ENCODE measurements at places on chromosomes 4 and X. TPM values are rescaled to one million over a fixed set of nuclear protein-coding genes. Genes with fewer than 3 reads are reported as not detected.

CENPVL2 gene
- not detected for total RNA-seq

VCX gene
- not detected for total RNA-seq

MAGEC3 gene
- total RNA-seq = not detected

ZNF185 gene
- 7.1 TPM for total RNA-seq

CCSER1 gene
- total RNA-seq = not detected

PNMA5 gene
- not detected for total RNA-seq

ASB9 gene
- total RNA-seq = 26.5 TPM

GAGE12C gene
- not detected for total RNA-seq

PRR32 gene
- not detected for total RNA-seq

HMX1 gene
- 0.10 TPM for total RNA-seq

LDB2 gene
- total RNA-seq = not detected

RBMX gene
- total RNA-seq = 204 TPM

RAB33A gene
- 0.13 TPM for total RNA-seq

ZMAT1 gene
- 0.06 TPM for total RNA-seq

NOX1 gene
- not detected for total RNA-seq

SLC16A2 gene
- 17.4 TPM for total RNA-seq

UGT8 gene
- total RNA-seq = 0.14 TPM

TMSB15C gene
- total RNA-seq = 0.13 TPM

AR gene
- 3.5 TPM for total RNA-seq

SCML1 gene
- 5.2 TPM for total RNA-seq

SATL1 gene
- not detected for total RNA-seq

KLB gene
- total RNA-seq = 0.14 TPM

LEF1 gene
- total RNA-seq = 0.11 TPM

MAGEH1 gene
- 7.3 TPM for total RNA-seq

SLC6A14 gene
- not detected for total RNA-seq

RASSF6 gene
- total RNA-seq = 0.66 TPM

PABPC5 gene
- total RNA-seq = not detected

AFP gene
- total RNA-seq = 3.2 TPM

NPY2R gene
- total RNA-seq = 0.02 TPM

MTTP gene
- total RNA-seq = not detected

ANXA10 gene
- total RNA-seq = 2.3 TPM

RHOXF1 gene
- not detected for total RNA-seq

NDST4 gene
- not detected for total RNA-seq

TBC1D9 gene
- 6.6 TPM for total RNA-seq

SLC39A8 gene
- 10.3 TPM for total RNA-seq

GLRA3 gene
- not detected for total RNA-seq

HNRNPH2 gene
- total RNA-seq = 56.8 TPM

PNCK gene
- 0.21 TPM for total RNA-seq

RBM3 gene
- 337 TPM for total RNA-seq

RTL9 gene
- total RNA-seq = 0.16 TPM

XG gene
- 0.08 TPM for total RNA-seq

FAM9C gene
- not detected for total RNA-seq

COX7B2 gene
- not detected for total RNA-seq

FSTL5 gene
- not detected for total RNA-seq

DCAF8L2 gene
- total RNA-seq = not detected

DRP2 gene
- 0.18 TPM for total RNA-seq

All from A549 treated with AZD2906 at 1 μM for 4 hours (cell line).